ENCODE measurements at places on chromosomes 5 and 9. TPM values are rescaled to one million over a fixed set of nuclear protein-coding genes. Genes with fewer than 3 reads are reported as not detected.

- no peak for DNase-seq
- no peaks in the 10 kb centered on the region for H3K4me1 ChIP-seq
- no peaks in the 10 kb centered on the region for H3K36me3 ChIP-seq
- no peaks in the 10 kb centered on the region for H3K27me3 ChIP-seq
- H3K27ac ChIP-seq = no peak overlapping the region
- no peak overlapping the region for H3K4me3 ChIP-seq
Observed at GRCh38 chr5:156893517-156893916, 43.4 kb downstream of the PPP1R2B start.

GRCh38 chr5:62585751-62586150 lies 7.1 kb downstream of the LRRC70 start:
- DNase-seq = no peak
- H3K27ac ChIP-seq = no peak overlapping the region
- peaks cover 5% of the 10 kb centered on the region for H3K36me3 ChIP-seq
- H3K4me3 ChIP-seq = no peak overlapping the region
- H3K4me1 ChIP-seq = no peaks in the 10 kb centered on the region

- DNase-seq = no peak
- no peaks in the 10 kb centered on the region for H3K36me3 ChIP-seq
- no peaks in the 10 kb centered on the region for H3K27me3 ChIP-seq
Observed at GRCh38 chr5:24823625-24824024, 178.8 kb upstream of the CDH10 start.

- H3K4me3 ChIP-seq = no peak overlapping the region
- no peak for DNase-seq
- H3K4me1 ChIP-seq = peaks cover 25% of the 10 kb centered on the region
- H3K36me3 ChIP-seq = peaks cover 86% of the 10 kb centered on the region
- no peak overlapping the region for H3K27ac ChIP-seq
- H3K27me3 ChIP-seq = no peaks in the 10 kb centered on the region
Observed at GRCh38 chr9:127500399-127500798, 49.1 kb downstream of the LRSAM1 start.

DNA sequence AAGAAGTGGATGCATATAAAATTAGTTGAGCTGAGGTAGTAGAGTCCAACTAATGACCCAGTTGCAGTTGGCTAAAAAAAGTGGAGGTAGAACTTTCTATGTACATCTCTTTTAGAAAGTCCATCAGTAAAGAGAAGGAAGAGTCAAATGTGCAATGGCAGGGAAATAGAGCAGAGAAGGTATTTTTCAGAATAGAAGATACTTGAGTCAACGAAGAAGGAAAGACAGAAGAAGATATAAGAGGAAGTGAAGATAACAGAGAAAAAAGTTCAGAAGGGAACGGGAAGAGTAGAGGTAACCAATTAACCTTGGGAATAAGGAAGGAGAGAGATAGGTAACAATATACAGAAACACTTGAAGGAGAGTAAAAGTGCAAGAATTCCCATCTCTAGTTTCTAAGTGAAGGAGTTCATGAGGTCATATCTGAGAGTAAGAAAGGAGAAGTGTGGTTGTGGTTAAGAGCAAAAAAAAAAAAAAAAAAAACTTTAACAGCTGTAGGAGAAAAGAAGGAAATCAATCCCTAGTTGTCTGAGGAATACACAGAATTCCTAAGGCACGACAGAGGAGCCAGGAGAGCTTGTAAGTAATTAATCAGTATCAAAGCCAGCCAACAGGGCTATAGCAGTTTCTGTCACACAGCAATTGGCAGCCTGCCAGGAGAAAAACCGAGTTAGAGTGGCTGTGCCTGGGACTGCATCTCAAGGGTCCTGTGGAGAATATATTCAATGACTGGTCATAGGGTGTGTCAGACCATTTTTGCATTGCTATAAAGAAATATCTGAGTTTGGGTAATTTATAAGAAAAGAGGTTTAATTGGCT lies 61.0 kb downstream of the ARL15 start:
- no peak overlapping the region for H3K4me3 ChIP-seq
- no peaks in the 10 kb centered on the region for H3K27me3 ChIP-seq
- DNase-seq = peak; percentile 38
- no peak overlapping the region for H3K27ac ChIP-seq
- no peaks in the 10 kb centered on the region for H3K36me3 ChIP-seq

- no peak overlapping the region for H3K4me3 ChIP-seq
- no peaks in the 10 kb centered on the region for H3K36me3 ChIP-seq
- no peaks in the 10 kb centered on the region for H3K27me3 ChIP-seq
- no peak overlapping the region for H3K27ac ChIP-seq
Observed at GRCh38 chr5:19886123-19886917, 101.7 kb downstream of the CDH18 start.

- no peak overlapping the region for H3K4me3 ChIP-seq
- H3K27ac ChIP-seq = peak overlapping the region; percentile 96
- H3K27me3 ChIP-seq = no peaks in the 10 kb centered on the region
- DNase-seq = peak; percentile 55
- H3K4me1 ChIP-seq = peaks cover 27% of the 10 kb centered on the region
- no peaks in the 10 kb centered on the region for H3K36me3 ChIP-seq
Observed at GRCh38 chr5:41871852-41872251, 1.6 kb upstream of the OXCT1 start.

PLPP6 gene
- 3.5 TPM for polyA plus RNA-seq

PRDM9 gene
- not detected for polyA plus RNA-seq

DNA sequence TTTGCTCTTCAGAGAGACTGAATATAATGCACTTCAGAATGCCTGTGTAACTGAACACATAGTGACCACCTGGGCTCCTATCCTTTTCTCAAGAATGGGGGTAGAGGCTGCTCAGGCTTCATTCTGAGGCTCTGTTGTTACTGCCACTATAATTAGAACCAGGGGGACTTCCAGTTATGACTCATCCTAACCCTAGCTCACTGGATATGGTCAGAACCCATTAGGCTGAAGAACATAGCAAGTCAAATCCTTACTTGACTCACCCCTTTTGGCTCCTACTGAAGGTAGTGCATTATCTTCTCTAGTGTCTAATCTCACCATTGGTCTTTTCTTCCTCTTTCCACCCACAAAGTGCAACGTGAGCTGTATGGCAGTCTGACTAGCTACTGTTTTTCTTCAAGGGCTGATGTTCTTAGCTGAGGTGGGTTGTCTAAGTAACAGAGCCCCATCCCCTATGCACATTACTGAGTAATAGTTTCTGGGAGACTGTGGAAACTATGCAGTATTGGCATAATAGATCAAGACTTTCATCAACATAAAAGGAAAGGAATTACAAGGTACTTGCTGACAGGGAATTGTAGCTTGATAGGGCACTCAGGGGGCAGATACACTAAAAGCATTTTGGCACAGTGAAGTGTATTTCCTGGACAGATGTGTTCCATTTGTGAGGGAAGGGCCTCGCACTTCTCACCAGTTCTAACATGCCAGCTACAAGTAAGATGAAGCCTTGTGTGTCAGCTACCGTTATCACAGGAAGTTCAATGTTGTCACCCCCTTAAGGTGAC lies 431.0 kb upstream of the MEF2C start:
- H3K27ac ChIP-seq = no peak overlapping the region
- no peak overlapping the region for H3K4me3 ChIP-seq
- H3K27me3 ChIP-seq = no peaks in the 10 kb centered on the region
- peak; percentile 52 for DNase-seq

DNA sequence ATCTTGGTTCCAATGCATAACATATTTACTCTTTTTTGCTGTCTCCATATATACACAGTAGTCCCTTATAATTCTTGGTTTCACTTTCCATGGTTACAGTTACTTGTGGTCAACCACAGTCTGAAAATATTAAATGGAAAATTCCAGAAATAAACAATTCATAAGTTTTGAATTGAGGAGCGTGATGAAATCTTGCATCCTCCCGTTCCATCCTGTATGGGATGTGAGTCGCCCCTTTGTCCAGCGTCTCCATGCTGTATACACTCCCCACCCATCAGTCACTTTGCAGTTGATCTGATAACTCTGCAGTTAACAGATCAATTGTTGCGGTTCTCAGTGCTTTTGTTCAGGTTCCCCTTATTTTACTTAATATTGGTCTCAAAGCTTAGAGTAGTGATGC lies 11.5 kb upstream of the FAF2 start:
- no peak overlapping the region for H3K27ac ChIP-seq
- H3K4me3 ChIP-seq = no peak overlapping the region
- peaks cover 15% of the 10 kb centered on the region for H3K27me3 ChIP-seq
- DNase-seq = no peak
- no peaks in the 10 kb centered on the region for H3K36me3 ChIP-seq
- H3K4me1 ChIP-seq = no peaks in the 10 kb centered on the region

WDR38 gene
- not detected for polyA plus RNA-seq

ARID3C gene
- not detected for polyA plus RNA-seq

PRR16 gene
- polyA plus RNA-seq = 1.3 TPM

TMEM174 gene
- polyA plus RNA-seq = not detected

FOXD4 gene
- polyA plus RNA-seq = 0.50 TPM

GRCh38 chr9:8718121-8718725 lies 918.6 kb upstream of the DMAC1 start:
- H3K36me3 ChIP-seq = no peaks in the 10 kb centered on the region
- no peaks in the 10 kb centered on the region for H3K27me3 ChIP-seq
- H3K27ac ChIP-seq = no peak overlapping the region
- H3K4me1 ChIP-seq = no peaks in the 10 kb centered on the region
- H3K4me3 ChIP-seq = no peak overlapping the region

DNA sequence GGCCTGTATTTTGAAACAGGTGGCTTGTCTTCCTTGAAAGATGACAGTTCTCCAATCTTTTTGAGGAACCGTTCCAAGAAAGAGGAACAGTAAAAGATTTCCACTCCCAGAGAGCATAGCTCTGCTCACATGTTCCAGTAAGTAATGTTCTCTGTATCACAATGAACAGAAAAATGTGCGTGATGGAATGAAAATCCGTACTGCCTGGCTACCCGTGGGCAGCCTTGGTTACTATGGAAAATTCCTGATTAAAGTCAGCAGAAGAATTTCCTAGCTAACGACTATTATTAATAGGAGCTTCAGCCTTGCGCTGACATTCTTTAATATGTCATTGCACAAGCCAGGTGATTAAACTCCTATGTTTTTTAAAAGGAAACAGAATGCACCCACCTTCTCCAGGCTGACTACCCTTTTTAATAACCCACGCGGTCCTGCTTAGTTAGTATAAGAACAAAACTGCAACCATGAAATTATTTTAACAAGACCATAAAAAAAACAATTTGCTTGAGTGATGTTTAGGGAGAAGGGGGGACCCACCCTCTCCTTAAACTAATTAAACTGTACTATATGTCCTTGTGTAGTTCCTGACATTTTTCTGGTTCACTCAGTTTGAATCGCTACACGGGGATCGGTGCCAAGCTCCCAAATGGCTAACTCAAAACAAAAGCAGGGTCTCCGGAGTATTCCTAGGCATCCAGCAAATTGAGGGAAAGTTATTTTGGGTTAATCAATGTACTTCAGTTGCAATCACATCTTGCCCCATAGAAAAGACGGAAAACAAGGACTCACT lies 54.8 kb upstream of the CPEB4 start:
- peak; percentile 55 for DNase-seq
- no peak overlapping the region for H3K27ac ChIP-seq
- no peaks in the 10 kb centered on the region for H3K27me3 ChIP-seq
- no peaks in the 10 kb centered on the region for H3K36me3 ChIP-seq
- H3K4me1 ChIP-seq = no peaks in the 10 kb centered on the region

DNA sequence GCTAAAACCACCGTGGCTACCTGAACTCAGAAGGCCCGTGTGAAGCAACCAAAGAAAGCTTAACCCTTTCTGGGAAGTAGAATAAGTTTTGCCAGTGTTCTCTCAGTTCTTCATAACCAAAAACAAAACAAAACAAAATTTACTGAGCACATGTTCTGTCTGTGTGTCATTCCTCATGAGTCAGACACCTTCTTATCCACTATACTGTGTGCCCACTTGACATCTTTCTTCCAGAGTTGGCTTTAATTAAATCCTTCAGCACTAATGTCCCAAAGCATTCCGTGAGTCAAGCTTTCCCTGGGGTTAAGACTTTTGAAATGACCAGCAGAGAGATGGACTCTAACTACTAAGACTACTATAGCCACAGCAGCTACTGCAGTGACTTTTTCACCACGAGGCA lies 61.3 kb downstream of the GLIS3 start:
- no peak overlapping the region for H3K4me3 ChIP-seq
- no peak for DNase-seq
- H3K4me1 ChIP-seq = no peaks in the 10 kb centered on the region
- no peaks in the 10 kb centered on the region for H3K27me3 ChIP-seq
- no peak overlapping the region for H3K27ac ChIP-seq
- no peaks in the 10 kb centered on the region for H3K36me3 ChIP-seq

- H3K4me1 ChIP-seq = no peaks in the 10 kb centered on the region
- DNase-seq = peak; percentile 81
- H3K4me3 ChIP-seq = no peak overlapping the region
- no peak overlapping the region for H3K27ac ChIP-seq
Observed at GRCh38 chr9:6354072-6354686, 26.0 kb downstream of the TPD52L3 start.

DNA sequence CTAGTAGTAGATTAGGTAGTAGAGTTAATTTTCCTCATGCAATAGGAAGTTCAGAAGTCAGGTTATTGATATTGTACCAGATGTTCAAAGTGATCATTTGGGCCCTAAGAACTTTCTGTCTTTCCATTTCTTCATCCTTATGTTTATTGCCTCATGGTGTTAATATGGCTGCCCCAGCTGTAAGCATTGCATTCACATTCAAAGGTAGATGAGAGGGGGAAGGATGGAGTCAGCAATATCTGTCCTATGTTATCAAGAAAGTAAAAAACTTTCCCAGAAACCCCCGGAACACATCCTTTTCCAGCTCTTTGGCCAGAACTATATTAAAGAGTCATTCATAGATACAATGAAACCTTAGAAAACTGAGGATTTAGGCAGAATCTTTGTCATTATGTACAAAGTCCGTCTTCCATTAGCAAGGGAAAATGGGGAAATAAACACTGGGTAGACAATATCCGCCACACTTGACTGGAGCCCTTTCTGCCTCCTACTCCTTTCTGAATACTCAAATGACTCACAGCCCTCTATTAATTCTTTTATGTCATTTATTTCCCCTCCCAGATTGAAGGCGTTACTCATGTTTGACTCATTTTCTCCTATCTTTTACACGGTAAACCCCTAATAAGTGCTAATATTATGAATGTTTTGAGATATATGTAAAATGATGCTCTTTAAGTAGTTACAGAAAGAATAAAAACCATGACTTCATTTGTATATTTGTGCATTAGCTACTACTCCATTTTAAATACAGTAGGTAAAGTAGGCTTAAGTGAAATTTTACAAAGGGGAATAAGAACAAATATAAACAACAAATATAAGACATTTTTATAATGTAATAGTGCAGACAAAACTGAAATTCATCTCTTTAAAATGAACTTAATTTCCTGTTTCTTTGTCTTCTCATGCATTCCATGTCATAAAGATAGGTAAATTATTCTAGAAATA lies 127.6 kb downstream of the SLF1 start:
- H3K27me3 ChIP-seq = no peaks in the 10 kb centered on the region
- no peaks in the 10 kb centered on the region for H3K4me1 ChIP-seq
- no peak for DNase-seq
- H3K4me3 ChIP-seq = no peak overlapping the region

PIP5KL1 gene
- polyA plus RNA-seq = 0.50 TPM

Data from stomach (tissue), 19 donors.